ENCODE measurements at places on chromosomes 7 and 10.

DNA sequence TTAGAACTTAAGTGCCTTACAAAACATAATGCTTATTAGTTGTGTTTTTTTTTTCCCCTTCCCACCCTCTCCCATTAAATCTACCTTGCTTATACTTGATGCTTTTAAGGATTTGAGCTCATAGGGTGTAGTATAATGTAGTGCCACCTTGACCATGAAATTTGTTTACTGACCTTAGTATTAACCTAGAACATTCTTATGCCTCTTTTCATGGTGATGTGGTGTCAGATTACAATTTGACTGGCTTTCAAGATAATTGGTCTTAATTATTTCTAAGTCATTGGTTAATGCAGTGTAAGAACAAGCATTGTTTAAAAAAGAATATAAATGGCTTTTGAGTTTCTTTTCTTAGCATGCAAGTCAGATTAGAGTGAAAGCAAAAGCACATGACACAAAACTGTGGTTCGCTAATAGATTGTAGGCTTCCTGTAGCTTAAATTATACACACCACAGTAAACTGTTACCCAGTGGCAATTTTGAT, 61.8 kb downstream of the ADD3 start:
- DNase-seq: no peak

- DNase-seq: no peak
Observed at GRCh38 chr7:30880941-30881340, 30.7 kb upstream of the AQP1 start.

DNA sequence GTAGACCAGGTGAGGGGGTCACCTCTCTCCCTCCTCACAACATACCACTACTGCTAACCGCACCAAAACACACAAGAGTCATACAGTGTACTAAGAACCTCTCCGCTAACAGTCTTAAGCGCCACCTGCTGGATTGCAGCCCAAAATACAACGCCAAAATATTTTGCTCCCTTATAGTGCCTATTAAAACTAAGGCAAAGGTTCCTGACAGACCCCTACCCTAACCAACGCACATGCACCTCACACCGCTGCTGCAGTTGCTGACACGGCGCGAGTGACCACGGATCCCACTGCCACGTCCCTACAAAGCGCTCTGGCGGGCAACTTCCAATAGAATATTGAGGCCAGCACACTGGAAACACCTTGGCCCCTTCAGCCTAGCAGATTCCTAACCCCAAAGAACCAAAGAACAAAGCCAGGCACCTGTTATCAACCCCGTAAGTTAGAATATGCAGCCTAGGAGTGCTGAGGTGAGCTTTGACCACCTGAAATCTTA, 563.6 kb upstream of the SEMA3D start:
- DNase-seq: no peak

GRCh38 chr10:3514691-3515090, 270.3 kb downstream of the KLF6 start:
- no peak for DNase-seq

DNA sequence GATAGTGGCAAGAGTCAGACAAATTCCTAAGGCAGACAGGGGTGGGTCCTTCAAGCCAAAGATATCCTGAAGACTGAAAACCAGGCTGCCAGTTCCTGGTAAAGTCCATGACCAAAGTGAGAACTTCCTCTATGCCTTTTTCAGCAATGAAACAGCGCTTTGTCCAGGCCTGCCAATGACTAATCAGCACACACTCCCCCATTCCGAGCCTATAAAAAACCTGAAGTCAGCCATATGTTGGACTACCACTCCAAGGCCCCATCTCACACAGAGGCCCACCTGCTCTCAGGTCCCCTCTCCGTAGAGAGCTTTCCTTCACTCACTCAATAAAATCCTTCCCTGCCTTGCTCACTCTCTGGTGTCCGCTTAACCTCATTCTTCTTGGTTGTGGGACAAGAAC, 402.2 kb downstream of the ANKRD7 start:
- DNase-seq: no peak

GRCh38 chr10:12634621-12634931, 285.2 kb downstream of the CAMK1D start:
- no peak for DNase-seq

All from stimulated activated CD4-positive, alpha-beta T cell treated with anti-CD3 and anti-CD28 coated beads, TNF-alpha, amount 100 ng/mL, for 48 hours (primary cell).